ENCODE measurements at places on chromosomes 12 and 14. TPM values are rescaled to one million over a fixed set of nuclear protein-coding genes. Genes with fewer than 3 reads are reported as not detected.

Gene MAP3K9
- total RNA-seq = 5.9 TPM

Gene P3H3
- 2.7 TPM for total RNA-seq

Gene TTC6
- total RNA-seq = 6.3 TPM

Gene EID3
- total RNA-seq = 8.7 TPM

Gene ZNF664
- 103 TPM for total RNA-seq

Gene FAM90A1
- total RNA-seq = not detected

Gene GRIN2B
- 0.08 TPM for total RNA-seq

Gene SAMD15
- 0.23 TPM for total RNA-seq

Gene TCL1A
- not detected for total RNA-seq

Gene GLT1D1
- not detected for total RNA-seq

Gene LRRC10
- not detected for total RNA-seq

Gene FITM1
- total RNA-seq = 0.13 TPM

Gene MMP19
- total RNA-seq = not detected

Gene PDZRN4
- total RNA-seq = not detected

Gene SLC10A1
- total RNA-seq = not detected

Data from HT-29 (cell line).